ENCODE measurements at places on chromosomes 13 and 19.

DNA sequence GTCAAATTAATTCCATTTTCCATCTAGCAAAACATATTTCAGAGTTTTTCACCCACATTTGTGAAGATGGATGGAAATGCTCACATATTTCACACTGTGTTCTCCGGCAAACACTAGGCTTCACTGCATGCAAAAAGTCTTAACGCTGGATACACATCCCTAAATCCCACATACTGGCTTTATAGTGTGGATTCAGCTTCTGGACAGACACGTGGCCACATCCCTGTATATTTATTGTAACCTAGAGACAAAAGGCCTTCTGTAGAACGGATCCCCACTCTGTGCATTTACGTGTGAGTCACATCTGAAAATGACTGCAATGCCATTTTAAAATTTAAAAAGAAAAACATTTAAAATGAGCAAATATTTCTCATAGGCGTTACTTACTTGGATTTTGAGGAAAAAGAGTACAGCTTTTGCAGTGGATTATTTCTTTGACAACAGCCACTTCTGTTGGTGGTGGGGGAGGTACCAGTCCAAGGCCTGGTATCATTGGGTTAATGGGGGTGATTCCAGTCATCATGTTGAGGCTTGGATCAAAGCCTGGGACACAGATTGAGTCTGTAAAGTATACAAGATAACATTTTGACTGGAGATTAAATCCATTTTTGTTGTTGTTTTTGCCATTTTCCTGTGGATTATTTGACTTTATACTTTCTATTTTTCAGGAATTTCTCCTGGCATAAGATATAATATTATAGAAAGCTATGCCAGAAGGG is 337.7 kb downstream of the DNAJC15 start:
- no peak for DNase-seq

DNA sequence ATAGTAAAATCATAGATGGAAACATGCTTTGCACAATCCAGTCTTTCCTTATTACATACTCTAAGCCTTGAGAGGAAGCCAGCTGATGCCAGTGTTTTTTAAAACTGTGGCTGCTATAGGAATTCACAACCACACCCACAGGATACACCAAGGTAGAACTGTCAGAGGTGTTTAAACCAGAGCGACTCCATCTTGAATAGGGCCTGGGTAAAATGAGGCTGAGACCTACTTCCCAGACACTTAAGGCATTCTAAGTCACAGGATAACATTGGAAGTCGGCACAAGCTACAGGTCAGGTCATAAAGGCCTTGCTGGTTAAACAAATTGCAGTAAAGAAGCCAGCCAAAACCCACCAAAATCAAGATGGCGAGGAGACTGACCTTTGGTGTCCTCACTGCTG is 1.7 kb downstream of the SCGB2B2 start:
- no peak for DNase-seq

DNA sequence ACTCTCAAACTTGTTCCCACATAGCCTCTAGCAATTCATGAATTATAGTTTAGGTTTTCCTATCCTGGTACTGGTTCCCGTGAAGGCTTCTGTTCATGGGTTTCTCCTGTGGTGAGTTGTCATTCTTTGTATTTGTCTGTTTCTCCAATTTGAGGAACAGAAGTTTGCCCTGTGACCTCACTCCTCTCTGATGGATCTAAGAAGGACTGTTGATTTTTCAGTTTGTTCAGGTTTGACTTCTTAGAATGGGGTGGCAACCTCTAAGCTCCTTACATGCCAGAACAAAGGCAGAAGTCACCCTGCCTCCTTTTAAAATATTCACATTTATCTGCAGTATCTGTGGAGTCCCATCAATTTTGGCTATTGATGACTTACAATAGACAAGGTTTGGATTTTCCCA is 354.0 kb downstream of the SPRY2 start:
- no peak for DNase-seq

DNA sequence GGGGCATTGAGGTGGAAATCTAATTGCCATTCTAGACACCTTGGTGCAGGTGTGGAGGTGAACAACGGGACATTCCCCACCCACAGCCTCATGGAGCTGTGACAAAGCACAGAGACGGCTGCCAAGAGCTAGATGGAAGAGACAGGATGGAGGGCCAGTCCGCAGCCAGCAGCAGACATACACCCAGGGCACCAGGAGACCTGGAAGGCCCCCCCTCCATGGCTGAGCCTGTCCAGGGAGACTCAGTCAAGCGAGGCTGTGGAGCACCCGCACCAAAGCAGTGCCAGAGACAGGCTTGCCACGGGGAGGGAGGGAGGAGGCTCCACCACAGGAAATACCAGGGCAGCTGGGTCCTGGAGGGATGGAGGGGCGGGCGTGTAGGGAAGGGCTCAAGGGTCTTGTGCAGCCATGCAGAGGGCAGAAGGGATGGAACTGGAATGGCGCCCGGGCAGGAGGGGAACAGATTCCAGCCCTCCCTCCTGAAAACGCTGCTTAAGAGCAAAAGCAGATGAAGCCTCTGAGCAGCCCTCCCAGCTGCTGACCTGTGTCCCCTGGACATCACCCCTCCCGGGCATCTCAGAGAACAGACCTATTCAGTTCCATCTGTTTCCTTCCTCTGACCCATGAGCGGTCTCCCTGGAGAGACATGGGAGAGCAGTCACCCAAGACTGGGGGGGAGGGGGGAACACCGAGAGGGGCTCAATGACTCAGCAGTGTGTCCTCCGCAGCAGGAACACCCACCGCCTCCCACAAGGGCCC is 14.4 kb downstream of the EPS15L1 start:
- DNase-seq, result peak; percentile 52

- DNase-seq, result no peak
Measured at GRCh38 chr13:48656608-48657007, 2.9 kb downstream of the CYSLTR2 start.

DNA sequence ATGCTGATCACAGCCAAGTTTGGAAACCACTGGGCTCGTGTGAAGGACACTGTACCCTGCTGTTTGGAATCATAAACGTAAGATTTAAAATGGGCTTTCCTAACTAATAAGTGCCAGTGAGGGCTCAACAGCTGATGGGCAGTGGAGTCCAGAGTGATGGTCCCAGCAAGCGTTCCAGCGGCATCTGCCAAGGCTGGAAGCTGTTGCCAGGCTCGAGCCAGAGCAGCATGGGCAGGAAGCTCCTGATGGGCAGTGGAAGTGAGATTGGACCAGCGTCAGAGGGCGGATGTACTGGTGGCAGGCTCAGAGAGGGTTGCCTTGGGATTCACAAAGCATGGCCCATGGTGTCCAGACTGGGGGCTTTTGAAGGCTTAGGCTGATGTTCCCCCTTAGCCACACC is 30.2 kb downstream of the COL4A2 start:
- no peak for DNase-seq

GRCh38 chr19:1837625-1838105 is 10.6 kb downstream of the REXO1 start:
- DNase-seq, result no peak

DNA sequence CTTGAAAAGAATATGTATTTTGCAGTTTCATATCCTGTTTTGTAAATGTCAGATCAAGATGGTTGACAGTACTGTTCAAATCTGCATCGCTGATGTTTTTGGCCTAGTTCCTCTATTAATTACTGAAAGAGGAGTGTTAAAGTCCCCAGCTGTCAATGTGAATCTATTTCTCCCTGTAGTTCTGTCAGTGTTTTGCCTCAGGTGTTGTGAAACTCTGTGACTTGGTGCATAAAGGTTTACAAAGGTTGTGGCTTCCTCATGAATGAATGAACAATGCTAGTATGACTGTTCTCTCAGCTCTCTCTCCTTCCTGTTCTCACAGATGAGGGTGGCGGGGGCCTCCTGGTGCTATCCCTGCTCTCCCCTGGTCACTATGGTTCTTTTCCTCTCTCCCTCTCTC is 142.4 kb downstream of the MYCBP2 start:
- no peak for DNase-seq

- no peak for DNase-seq
Measured at GRCh38 chr19:35034588-35035382, 4.5 kb downstream of the SCN1B start.

DNA sequence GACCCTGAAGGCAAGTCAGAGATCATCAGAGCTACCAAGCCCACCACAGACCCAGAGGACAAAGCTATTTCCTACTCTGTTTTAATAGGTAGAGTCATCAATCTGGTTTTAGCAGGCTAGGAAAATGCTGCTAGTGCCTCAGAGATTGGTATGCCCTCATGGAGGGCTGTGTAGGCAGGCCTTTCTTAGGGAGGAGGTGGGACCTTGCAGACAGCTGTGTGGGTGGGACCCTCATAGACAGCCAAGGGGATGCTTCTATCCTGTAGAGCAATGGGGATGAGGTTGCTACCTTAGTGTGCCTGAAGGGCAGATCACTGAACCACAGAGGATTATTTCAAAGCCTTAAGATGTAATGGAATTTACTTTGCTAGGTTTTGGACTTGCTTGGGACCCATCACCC is 534.9 kb upstream of the KLF12 start:
- no peak for DNase-seq

DNA sequence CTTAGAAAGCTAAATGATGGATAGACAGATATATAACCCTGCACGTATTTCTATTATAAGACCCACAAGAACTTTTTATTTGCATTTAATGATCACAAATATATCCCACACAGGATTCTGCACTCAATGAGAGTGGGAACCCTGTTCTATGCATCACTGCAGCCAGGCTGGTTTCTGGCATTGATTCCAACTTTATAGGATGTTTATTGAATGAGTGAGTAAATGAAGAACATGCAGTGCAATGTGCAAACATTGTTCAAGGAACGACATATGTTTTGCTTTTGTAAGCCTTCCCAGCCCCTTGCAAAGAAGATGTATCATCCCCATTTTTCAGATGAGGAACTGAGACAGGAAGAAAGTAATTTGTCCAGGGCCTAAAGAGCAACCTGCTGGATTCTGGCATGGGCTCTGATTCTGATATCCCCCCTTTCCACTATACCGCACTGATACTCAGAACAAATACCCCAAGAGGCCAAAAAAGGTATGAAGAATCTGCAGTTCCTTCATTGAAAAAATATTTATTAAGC is 246.3 kb downstream of the LACC1 start:
- DNase-seq, result no peak

GRCh38 chr19:10112895-10113591 is 1.6 kb downstream of the P2RY11 start:
- DNase-seq, result no peak

DNA sequence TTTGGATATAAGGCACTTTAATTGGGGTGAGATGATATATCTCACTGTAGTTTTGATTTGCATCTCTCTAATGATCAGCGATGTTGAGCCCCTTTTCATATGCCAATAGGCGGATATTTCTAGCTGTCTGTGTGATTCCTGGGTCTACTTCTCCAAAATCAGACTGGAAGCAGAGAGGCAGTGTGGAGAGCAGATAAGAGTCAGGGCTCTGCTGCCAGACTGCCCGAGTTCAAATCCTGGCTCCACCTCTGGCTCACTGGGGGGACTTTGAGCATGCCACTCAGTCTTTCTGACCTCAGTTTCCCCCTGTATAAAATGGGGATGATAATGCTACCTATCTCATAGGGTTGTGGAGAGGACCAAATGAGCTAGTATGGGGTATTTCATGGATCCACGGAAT is 24.0 kb upstream of the ACP7 start:
- DNase-seq, result no peak

- DNase-seq, result no peak
Measured at GRCh38 chr19:5951338-5951861, 26.5 kb downstream of the RANBP3 start.

GRCh38 chr13:74889321-74889720 is 592.6 kb downstream of the TBC1D4 start:
- DNase-seq, result no peak

DNA sequence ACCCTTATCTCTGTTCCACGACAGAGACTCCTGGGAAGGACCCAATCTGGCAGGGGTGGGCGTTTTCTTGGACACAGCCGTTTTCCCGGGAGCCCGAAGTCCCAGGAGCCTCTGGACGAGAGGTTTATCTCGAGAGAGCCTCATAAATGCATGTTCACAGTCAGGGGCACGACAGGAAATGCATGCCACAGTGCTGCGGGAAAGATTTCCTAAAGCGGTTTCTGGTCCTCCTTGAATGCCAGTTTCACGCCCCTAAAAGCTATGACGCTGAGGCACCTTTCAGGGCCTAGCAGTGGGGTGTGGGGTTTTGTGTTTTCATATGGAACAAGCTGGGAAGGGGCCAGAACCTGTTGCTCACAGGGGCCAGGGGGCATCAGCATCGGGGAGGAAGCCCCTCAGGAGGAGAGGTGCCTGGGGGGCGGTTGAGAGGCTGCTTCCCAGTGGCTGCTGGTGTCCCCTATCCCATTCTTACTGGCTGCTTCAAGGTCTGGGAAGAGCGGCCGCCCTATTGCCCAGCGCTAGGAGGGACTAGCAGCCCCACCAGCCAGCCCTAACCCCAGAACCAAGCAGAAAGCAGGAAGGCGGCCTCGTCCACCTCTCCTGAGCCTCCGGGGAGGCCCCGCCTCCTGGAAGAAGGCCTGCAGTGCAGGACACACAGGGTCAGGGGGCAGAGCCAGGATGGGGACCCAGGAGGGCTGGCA is 157.0 kb downstream of the KDM4B start:
- DNase-seq, result no peak

- no peak for DNase-seq
Measured at GRCh38 chr19:6766357-6767080, 716 bp downstream of the SH2D3A start.

DNA sequence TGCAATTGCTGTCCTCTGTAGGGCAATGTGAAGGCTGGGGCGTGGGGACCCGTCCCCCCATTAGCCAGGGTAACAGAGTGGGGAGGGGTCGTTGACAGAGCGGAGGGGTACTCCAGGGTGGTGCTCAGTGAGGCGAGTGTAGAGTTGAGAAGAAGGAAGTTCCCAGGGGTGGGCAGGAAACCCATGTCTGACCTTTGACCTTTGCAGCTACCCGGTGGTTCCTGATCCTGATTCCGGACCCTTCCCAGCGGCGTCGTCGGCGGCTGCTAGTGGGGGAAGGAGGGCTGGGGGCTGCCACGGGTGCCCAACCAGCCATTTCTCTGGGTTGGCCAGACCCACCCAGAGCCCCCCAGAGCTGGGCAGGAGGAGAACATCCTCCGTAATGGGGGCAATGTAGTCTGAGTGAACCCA is 2.1 kb upstream of the PLVAP start:
- no peak for DNase-seq

GRCh38 chr19:31863122-31863521 is 482.3 kb upstream of the ZNF507 start:
- DNase-seq, result no peak

- no peak for DNase-seq
Measured at GRCh38 chr13:76939215-76939614, 9.1 kb upstream of the ACOD1 start.

GRCh38 chr19:55503157-55503501 is 14.9 kb downstream of the SSC5D start:
- DNase-seq, result no peak

GRCh38 chr13:23325191-23325590 is 108.3 kb downstream of the SACS start:
- no peak for DNase-seq

DNA sequence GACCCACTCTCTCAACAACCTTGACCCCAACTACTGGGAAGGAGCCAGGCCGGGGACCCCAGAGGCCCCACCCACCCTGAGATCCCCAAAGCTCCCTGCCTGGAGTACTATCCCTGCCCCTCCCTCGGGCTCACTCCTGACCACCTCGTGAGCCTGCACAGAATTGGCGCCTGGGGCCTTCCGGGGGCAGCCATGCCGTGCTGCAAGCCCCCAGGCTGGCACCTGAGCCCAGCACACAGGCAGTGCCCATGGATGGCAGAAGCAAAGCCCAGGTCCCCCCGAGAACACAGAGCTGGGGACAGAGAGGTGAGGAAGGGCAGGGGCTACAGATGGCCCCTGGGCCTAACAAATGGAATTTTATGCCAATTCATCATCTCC is 13.9 kb downstream of the LSM4 start:
- no peak for DNase-seq
